Activated CD4-positive, alpha-beta T cell treated with anti-CD3 and anti-CD28 coated beads for 36 hours (primary cell): ENCODE measurements at places on chromosomes 7 and 10. TPM values are rescaled to one million over a fixed set of nuclear protein-coding genes. Genes with fewer than 3 reads are reported as not detected.

DNA sequence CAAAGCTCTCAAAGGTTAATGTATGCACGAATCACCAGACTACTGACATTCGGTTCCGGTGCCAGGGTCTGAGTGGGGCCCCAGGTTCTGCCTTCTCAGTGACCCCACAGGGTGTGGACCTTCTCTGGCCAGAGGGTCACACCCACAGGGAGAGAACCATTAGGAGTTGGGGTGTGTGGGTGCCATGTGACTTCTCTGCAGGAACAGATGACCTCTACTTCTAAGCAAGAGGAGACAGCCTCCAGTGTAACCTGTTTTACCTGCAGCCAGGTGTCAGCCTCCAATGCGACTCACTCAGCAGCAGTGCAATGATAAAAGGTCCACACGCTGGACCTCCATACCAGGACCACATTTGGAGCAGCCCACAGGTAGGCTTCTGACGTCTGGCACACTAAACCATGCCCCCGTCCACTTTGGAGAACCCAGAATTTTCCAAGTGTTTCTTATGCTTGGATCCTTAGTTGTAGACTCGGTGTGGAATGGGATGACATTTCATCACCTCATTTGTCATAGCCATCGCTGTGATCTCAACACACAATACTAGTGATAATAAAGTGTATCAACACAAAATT lies 16.2 kb upstream of the INSIG1 start:
- no peak for DNase-seq

DNA sequence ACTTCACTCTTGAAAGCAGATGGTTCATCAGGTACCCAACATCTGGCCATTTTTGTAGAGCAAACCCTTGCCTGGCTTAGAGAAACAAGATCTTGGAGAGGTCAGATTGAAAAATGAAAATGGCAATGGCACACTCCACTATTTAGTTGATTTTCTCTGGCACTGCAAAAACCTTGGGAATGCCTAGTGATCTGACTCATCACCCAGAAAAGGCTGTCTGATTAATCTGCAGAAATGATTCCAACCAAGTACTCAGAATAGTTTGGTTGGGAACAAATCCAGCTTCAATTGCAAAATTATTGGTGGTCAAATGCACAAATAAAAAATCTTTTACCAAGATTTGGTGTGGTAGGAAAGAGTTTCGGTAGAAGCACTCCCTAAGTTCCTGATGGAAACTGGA lies 351.2 kb downstream of the PHTF2 start:
- DNase-seq, result no peak

Gene CAMK1D
- total RNA-seq, result 16.3 TPM

Gene SFTPD
- total RNA-seq, result not detected

DNA sequence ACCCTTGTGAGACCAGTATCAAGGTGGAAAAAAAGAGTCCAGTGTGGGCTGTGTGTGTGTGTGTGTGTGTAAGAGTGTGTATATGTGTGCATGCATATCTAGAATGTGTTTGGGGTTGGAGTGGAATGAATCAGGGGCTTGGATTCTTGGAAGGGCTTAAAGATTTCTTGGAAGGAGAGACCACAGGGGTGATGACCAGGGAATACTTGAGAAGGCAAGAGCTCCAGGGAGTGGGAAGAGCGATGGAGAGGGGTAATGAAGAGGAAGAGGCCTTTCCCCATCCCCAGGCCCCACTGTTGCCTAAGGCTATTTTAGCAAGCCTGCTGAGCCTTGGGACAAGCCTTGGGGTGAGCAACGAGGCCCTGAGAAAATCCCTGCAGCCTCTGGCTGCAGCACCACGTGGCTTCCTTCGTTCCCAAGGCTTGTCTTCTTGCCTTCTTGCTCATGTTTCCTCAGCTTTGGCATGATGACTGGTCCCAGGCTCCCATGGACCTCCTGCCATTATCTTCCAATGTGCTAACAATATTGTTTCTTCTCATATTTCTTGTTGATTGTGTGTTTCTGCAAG lies 663.4 kb downstream of the INHBA start:
- DNase-seq, result no peak
